ENCODE measurements at places on chromosomes 11 and 22. TPM values are rescaled to one million over a fixed set of nuclear protein-coding genes. Genes with fewer than 3 reads are reported as not detected.
A peak's percentile ranks its signal among the peaks of the same experiment; 100 is the strongest.

DNA sequence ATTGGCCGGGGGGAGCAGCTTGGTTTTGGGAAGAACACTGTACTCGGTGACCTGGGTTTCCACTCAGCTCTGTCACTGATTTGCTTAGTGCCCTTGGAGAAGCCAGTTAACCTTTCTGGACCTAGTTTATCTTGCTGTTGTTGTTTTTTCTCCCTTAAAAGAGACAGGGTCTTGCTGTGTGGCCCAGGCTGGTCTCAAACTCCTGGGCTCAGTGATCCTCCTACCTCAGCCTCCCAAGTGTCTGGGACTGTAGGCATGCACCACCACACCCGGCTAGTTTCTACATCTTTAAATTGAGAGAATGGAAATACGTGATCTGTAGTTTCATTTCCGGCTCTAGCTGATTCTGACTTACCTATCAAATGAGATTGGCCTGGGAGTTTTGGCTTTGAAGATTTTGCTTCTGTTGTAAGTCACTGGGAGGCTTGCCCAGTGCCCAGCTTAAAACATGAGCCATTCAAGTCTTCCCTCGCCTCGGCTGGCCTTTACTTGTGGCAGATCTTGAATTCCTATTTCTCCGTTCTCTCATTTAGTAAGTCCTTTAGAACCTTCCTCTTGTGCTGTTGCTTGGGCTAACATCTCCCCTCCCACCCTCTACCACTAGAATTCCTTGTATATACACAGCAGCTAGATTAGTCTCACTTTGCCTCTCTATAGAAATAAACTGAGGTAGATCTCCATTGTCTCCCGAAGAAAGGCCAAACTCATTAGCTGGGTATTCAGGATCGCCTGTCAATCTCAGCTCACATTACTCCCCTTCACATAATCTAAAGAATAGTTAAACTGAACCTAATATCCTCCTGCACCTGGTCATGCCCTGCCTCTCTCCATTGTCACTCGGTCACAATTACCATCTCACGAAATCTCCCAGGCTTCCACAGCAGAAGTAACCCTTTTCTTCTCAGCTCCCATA lies 87.7 kb upstream of the SLC25A18 start:
- DNase-seq: no peak
- no peak overlapping the region for H3K27ac ChIP-seq
- H3K27me3 ChIP-seq: peaks cover 49% of the 10 kb centered on the region
- no peak overlapping the region for H3K4me3 ChIP-seq
- H3K36me3 ChIP-seq: no peaks in the 10 kb centered on the region

- H3K36me3 ChIP-seq: no peaks in the 10 kb centered on the region
- H3K27me3 ChIP-seq: peaks cover 63% of the 10 kb centered on the region
- DNase-seq: no peak
- no peak overlapping the region for H3K27ac ChIP-seq
- peaks cover 5% of the 10 kb centered on the region for H3K4me1 ChIP-seq
Measured at GRCh38 chr11:119367661-119368120, 13.8 kb downstream of the USP2 start.

DNA sequence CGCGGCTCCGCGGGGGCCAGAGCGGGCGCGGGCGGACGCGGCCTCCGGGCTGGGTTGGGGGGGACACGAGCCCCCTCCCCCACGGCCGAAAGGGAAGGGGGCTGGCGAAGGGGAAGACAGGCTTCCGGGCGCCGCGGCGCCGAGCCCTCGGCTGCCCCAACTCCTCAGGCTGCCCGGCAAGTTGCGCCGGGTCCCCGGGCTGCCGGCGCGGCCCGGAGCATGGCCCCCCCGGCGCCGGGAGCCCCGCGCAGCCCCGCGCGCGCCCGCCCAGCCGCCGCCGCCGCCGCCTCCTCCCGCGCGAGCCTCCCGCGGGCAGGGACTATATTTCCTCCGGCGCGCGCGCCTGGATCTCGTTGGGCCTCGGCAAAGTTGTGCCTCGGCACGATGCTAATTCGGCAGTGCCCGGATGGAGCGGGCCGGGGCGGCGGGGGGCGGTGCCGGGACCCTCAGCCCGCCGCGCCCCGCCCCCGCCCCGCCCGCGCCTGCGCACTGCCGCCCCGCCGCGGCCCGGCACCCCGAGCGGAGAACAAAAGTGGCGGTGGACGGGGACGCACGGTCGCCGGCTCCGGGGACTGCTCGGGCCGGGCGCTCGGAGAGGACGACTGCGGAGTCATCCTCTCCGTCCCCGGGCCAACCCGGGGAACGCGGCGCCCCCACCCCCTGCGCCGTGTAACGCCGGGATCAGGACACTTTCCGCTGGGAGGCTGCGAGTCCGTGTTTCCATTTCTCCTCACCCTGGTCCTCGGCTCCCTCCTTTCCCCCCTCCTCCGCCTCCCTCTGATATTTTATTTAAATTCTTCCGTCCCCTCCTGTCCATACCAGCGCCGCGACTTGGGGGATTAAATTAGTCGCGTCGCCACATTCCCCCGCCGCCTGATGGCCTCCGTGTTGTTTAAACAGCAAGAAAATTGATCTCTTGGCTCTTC lies at the start of gene PHF21B:
Gene PHF21B (minus strand): TSS at position 400 of the 926 bp plus-strand sequence. CDS start 456 bp downstream, outside the sequence.
- peak; percentile 67 for DNase-seq
- no peak within 1 kb of the TSS for H3K27ac ChIP-seq
- no peaks in the 10 kb centered on the region for H3K36me3 ChIP-seq
- peak within 1 kb of the TSS; percentile 95 for H3K4me3 ChIP-seq

DNA sequence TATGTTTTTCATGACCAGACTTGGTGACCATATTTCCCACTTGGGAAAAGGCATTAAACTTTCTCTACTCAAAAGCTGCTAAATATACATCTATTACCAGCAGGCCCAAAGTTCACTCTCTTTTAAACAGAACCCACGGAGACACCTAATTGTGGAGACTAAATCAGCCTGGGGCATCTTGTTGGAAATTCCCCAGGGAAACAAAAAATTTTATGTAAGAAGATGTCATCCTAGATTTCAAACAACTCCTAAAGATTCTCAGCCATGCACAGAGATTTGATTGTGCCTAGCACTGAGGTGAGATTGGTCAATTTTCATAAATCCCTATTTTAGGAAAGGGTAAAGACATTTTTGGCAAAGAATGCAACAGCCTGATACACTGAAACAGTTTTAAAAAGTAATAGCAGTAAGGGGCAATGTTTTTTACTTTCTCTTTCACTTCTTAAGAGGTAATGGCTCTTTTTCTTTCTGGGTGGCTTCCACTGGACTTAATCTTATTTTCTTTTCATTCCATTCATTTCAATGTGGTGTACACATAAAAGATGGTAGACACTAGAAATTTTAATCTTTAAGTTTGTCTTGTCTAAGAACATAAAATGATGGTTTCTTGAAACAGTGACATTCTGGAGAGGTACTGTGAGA lies 9.6 kb downstream of the OR52N2 start:
- H3K4me3 ChIP-seq: peak overlapping the region; percentile 58
- no peak for DNase-seq
- H3K27ac ChIP-seq: peak overlapping the region; percentile 17
- peaks cover 14% of the 10 kb centered on the region for H3K4me1 ChIP-seq
- no peaks in the 10 kb centered on the region for H3K36me3 ChIP-seq
- no peaks in the 10 kb centered on the region for H3K27me3 ChIP-seq

DNA sequence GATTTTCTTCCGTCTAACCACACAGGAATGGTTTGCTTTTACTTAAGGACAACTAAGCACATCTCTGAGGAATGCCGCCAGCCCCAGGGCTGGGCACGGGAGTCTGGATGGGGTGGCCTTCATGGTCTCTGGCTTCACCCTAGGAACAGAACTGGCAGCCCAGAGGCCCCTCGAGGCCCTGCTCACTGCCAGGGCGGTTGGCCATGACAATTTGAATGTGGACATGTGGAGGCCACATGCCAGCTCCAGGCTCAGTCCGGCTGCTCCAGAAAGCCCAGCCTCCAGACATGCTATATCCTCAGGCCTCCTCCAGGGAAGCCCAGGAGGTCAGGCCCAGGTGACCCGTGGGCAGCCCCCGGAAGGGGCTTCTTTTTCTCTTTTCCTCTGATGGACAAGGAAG lies 84.0 kb upstream of the FGF3 start:
- H3K4me1 ChIP-seq: no peaks in the 10 kb centered on the region
- H3K36me3 ChIP-seq: no peaks in the 10 kb centered on the region
- H3K27ac ChIP-seq: no peak overlapping the region
- H3K27me3 ChIP-seq: peaks cover 20% of the 10 kb centered on the region
- no peak overlapping the region for H3K4me3 ChIP-seq

DNA sequence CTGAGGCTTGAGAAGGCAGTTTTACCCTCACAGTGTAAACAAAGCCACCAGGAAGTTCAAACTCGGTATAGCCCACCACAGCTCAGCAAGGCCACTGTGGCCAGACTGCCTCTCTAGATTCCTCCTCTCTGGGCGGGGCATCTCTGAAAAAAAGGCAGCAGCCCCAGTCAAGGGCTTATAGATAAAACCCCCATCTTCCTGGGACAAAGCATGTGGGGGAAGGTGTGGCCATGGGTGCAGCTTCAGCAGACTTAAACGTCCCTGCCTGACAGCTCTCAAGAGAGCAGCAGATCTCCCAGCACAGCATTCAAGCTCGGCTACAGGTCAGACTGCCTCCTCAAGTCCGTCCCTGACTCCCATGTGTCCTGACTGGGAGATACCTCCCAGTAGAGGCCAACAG lies 69.7 kb downstream of the TTC28 start:
- no peaks in the 10 kb centered on the region for H3K4me1 ChIP-seq
- no peak overlapping the region for H3K4me3 ChIP-seq
- peaks cover 71% of the 10 kb centered on the region for H3K27me3 ChIP-seq

DNA sequence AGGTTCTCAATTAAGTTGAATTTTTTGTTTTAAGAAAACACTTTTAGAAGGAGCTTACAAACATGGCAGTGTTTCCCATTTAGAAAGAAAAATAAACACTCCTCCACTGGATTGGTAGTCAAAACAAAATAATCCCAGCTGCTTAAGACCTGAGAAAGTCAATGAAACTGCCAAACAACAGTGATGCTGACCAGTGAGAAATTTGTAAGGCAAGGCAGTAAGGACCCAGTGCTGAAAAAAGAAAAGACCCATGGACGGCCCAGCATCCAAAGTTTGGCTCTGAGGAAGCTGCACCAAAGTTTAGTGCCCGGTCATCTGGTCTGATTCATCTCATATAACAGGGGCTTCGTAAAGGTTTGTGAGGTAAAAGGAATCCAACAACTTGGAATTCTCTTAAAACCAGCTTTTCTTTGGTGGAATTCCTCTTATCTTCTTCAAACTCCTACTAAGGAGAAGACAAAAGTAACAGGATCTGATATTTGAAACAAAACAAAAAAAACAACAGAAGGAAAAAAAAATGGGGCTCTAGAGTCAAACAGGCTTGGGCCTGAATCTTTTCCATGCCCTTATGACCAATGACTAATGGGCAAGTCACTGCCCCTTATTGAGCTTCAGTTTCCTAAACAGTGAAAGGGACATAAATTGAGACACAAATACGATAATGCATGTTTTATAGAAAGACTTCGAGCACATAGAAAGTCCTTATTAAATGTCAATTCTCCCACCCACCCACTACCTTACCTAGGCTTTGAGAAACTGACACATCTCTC lies 383.0 kb upstream of the NARS2 start:
- no peak for DNase-seq
- H3K4me1 ChIP-seq: peaks cover 3% of the 10 kb centered on the region
- H3K4me3 ChIP-seq: no peak overlapping the region
- peaks cover 41% of the 10 kb centered on the region for H3K27me3 ChIP-seq

- DNase-seq: no peak
- H3K4me1 ChIP-seq: no peaks in the 10 kb centered on the region
- H3K27ac ChIP-seq: no peak overlapping the region
- H3K36me3 ChIP-seq: no peaks in the 10 kb centered on the region
- H3K4me3 ChIP-seq: no peak overlapping the region
Measured at GRCh38 chr11:93084727-93085505, 112.9 kb downstream of the SLC36A4 start.

DNA sequence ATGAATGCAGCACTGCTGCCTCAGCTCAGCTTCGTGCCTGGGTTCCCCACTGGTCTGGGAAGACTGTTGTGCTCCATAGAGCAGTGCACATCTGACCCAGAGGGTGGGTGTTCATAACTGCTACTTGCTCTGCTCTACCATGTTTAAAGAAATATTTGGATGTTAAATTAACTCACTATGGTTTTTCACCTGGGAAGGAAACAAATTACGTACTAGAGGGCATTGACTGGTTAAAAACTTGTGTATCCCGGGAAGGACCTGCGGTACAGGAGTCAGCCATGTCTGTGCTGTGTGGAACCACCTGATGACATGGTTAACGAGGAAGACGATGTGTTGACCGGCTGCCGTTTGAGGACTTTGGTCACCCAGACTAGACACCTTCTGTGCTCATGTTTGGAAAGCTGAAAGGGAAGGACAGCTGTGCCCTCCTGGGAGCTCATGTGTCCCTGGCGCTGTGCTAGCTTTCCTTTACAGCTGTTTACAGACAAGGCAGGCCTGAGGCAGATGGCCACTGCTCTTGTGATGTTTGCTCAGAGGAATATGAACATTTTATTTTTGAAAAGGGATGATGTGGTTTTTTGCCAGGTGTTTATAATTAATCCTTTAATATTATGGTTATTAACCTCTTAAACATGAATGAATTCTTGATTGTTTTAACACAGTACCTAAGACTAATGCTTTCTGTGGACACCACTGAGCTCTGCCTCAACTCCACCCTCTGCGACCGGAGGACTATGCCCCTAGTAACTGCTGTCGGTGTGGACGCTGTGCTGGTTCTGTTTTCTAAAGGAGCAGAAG lies 14.3 kb upstream of the AIFM3 start:
- H3K27me3 ChIP-seq: peaks cover 13% of the 10 kb centered on the region
- H3K27ac ChIP-seq: no peak overlapping the region
- peaks cover 18% of the 10 kb centered on the region for H3K4me1 ChIP-seq
- peaks cover 28% of the 10 kb centered on the region for H3K36me3 ChIP-seq

- no peak overlapping the region for H3K4me3 ChIP-seq
- H3K27me3 ChIP-seq: no peaks in the 10 kb centered on the region
- H3K27ac ChIP-seq: no peak overlapping the region
Measured at GRCh38 chr11:61886643-61887042, 4.7 kb downstream of the FADS3 start.

GRCh38 chr11:38718049-38718448 lies 2120.0 kb upstream of the RAG2 start:
- no peak overlapping the region for H3K27ac ChIP-seq
- H3K27me3 ChIP-seq: no peaks in the 10 kb centered on the region
- no peaks in the 10 kb centered on the region for H3K4me1 ChIP-seq
- H3K36me3 ChIP-seq: no peaks in the 10 kb centered on the region
- DNase-seq: no peak

GRCh38 chr11:75276686-75277085 lies 36.1 kb downstream of the TPBGL start:
- peak overlapping the region; percentile 79 for H3K27ac ChIP-seq
- peaks cover 40% of the 10 kb centered on the region for H3K4me1 ChIP-seq
- no peak for DNase-seq
- no peaks in the 10 kb centered on the region for H3K27me3 ChIP-seq

GRCh38 chr11:116826751-116827431 lies 2.8 kb upstream of the APOC3 start:
- H3K36me3 ChIP-seq: no peaks in the 10 kb centered on the region
- no peaks in the 10 kb centered on the region for H3K4me1 ChIP-seq
- no peak for DNase-seq

OR8G5 gene
- not detected for total RNA-seq

DNAJB7 gene
- not detected for total RNA-seq

SERHL2 gene
- total RNA-seq: 2.1 TPM

SCGB1A1 gene
- total RNA-seq: not detected

OR8D4 gene
- not detected for total RNA-seq

PLAAT4 gene
- 40.5 TPM for total RNA-seq

GVQW3 gene
- 1.8 TPM for total RNA-seq

OSBP2 gene
- 0.84 TPM for total RNA-seq
